ENCODE measurements at places on chromosomes 7 and 10. TPM values are rescaled to one million over a fixed set of nuclear protein-coding genes. Genes with fewer than 3 reads are reported as not detected.

Gene FFAR4
- 0.25 TPM for total RNA-seq

Gene SNCG
- total RNA-seq = 2.0 TPM

Gene NPC1L1
- total RNA-seq = 21.1 TPM

DNA sequence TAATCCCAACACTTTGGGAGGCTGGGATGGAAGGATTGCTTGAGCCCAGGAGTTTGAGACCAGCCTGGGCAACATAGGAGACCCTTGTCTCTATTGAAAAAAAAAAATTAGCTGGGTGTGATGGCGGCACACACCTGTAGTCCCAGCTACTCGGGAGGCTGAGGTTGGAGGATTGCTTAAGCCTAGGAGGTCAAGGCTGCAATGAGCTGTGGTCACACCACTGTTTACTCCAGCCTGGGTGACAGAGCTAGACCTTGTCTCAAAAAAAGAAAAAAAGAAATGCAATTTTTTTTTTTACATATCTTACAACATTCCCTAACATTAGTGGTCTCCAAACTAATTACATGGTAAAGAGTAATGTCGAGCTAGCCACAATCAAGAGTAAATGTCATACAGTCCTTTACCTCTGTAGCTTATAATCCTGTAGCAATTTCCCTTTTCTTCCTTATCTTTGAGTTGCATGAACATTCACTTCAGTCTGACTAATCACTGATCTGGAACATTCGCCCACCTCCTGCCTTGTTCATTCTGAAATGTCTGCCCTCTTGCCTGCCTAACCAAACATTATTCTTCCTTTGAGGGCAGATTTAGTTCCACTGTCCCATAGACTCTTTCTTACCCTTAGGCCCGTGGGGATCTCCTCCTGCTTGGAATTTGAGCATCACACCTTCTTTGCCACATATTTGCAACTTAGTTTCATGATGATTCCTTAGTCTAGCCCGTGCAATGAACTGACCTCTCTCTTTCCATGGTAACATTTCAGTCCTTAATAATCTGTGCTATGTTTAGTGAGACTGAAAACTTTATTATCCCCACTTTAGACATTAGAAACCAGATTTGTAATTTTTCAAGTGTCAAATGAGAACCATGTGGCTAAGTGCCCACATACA lies 4.8 kb upstream of the VCL start:
- DNase-seq = no peak

DNA sequence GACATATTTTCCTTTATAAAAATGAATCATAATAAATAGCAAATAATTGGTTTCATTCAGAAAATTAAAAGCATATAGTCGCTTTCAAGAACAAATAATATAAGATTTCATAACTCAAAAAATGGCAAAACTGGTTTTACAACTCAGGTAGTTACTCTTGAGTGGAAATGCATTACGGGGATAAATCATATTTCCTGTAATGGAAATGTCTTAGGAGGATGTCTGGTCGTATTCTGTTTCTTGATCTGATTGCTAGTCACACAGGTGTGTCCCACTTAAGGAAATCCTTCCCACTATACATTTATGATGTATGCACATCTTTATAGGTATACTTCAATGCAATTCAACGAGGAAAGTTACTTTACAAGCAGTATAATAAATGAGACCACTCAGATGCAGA lies 20.7 kb downstream of the NRAP start:
- DNase-seq = no peak

DNA sequence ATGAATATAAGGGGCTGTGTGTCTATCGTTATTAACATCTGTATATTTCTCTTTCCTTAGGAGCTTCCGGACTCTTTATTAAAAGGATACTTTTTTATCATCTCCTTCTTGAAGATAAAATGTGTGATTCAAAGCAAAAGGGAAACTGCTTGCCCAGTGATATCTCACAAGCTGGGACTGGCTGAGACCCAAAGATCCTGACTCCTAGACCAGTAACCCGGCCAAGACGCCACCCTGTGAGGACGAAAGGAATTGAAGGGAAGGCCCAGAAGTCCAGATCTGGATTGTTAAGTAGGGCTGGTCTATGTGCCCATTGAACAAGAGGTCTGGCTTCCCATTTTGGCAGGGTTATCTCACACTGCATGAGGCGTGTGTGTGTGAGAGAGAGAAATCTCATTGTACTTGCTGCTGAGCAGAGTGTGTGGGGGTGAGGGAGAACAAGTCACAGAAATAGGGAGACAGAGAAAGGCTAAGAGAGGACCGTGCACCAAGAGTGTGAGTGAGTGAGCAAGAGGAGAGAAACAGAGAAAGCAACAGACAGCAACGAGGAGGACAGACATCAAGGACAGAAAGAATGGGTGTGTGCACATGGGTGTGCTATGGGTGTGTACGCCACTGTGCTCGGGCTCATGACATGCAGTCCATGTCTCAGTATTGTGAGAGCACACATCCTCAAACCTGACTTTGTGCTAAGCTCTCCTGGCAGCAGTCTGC lies 75.4 kb downstream of the PLXNA4 start:
- no peak for DNase-seq

- DNase-seq = no peak
Measured at GRCh38 chr7:69708857-69709256, 110.6 kb downstream of the AUTS2 start.
